ENCODE measurements at places on chromosomes 5 and 9.

- no peak for DNase-seq
Observed at GRCh38 chr5:160496784-160497183, 75.1 kb downstream of the PTTG1 start.

DNA sequence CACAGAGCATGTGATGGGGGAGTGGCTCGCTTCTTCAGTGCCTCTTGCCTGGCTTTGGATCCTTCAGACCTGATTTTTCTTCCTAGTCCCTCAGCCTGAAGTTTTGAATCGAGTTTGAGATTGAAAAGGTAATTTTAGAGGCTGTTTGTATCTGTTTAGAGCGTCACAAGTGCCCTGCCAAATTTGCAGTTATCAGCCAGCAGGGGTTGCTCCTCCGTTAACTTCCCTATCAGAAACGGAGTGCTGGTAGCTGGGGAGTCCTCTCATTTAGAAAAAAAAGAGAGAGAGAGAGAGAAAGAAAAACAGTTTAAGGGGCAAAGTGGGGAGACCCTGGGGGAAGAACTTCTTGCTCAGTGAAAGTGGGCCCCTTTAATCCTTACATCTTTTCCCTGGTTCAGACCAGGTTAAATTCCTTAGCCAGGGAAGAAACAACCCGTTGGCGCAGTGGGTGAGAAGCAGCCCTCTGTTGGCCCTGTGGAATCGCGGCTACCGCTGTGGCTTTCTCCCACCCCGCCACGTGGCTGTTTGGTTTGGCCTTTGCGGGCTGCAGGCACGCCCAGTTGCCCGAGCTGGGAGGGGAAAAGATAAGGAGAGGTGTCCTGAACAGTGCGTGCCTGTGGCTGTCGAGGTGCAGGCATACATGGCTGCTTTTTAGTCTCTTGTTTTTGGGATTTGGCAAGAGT, 576.7 kb upstream of the ACO1 start:
- no peak for DNase-seq

- no peak for DNase-seq
Observed at GRCh38 chr5:61123145-61123544, 39.1 kb downstream of the SMIM15 start.

DNA sequence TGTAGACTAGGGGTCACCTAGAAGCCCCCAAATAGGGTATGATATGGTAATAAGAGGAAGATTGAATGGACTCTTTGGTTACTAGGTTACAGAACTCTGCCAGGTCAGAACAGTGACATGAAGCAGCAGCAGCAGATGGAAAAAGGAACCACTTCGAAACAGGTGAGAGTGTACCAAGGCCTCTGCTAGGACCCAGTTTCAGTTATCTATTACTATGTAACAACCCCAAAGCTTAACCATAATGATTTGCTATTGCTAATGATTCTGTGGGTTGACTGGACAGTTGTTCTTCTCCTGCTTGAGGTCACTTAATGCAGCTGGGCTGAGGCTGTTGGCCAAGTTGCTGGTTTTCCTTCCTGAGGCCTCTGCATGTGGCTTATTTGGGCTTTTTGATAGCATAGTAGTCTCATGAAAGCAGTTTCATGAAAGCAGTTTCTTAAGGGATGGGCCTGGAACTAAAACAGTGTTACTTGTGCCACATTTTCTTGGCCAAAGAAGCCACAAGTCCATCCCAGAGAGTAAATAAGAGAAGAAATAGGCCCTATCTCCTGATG, 17.6 kb downstream of the C9orf43 start:
- no peak for DNase-seq

DNA sequence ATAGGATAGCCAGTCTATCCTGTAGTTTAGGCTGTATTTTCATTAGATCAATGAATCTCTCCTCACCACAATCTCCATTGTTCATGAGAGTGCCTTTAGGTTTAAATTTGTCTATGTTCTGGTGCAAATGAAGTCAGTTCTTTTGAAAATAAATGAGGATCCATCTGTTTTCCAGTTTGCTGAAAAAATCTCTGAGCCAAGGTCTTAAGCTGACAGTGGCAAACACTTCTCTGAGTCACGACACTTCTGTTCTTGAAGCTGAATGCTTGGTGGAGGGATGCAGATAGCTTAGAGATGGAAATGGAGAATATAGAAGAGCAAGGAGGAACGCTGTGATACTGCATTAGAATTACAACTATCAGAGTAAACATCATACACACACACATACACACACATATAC, 34.9 kb downstream of the DMRTA1 start:
- DNase-seq: no peak

GRCh38 chr5:33513462-33514185, 72.9 kb downstream of the TARS1 start:
- DNase-seq: no peak

- DNase-seq: no peak
Observed at GRCh38 chr9:27395484-27395921, 98.6 kb upstream of the EQTN start.

DNA sequence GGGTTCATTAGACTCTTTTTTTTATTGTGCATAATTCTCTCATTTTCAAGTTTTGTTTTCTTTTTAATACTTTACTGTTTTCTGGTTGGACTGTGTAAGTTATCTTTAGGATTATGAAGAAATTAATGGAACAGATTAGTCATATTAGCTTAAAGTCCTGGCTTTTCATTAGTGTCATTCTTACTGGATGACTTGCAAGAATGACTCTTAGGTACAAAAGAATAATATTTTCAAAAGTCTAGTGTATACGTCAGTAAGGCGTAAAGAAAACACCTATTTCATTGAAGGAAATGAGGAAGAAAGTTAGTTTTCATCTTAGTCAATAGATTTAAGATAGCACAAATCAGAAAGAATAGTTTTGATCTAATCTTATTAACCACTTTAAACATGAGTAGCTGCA, 20.4 kb downstream of the UHRF2 start:
- DNase-seq: no peak

GRCh38 chr5:157864067-157864466, 5.1 kb upstream of the CLINT1 start:
- DNase-seq: no peak

DNA sequence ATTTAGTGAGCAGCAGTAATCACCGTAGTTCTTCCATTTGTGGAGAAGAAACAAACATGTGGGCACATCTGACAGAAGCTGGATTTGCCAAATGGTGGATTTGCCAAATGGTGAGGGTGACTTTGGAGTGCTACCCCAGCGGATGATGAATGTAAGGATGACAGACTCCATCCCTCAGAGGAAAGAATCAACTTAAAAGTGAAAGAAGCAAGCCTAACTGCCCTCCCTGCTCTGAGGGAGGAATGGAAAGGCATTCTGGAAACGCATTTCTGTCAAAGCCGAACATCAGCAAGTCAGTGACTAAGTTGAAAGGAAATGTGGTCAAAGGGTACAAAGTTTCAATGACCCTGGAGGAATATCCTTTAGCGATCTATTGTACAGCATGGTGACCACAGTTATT, 143.5 kb downstream of the GPBP1 start:
- DNase-seq: no peak
